Left hindlimb (tissue), 1 donor: ENCODE measurements at places on chromosomes 6 and 20.

DNA sequence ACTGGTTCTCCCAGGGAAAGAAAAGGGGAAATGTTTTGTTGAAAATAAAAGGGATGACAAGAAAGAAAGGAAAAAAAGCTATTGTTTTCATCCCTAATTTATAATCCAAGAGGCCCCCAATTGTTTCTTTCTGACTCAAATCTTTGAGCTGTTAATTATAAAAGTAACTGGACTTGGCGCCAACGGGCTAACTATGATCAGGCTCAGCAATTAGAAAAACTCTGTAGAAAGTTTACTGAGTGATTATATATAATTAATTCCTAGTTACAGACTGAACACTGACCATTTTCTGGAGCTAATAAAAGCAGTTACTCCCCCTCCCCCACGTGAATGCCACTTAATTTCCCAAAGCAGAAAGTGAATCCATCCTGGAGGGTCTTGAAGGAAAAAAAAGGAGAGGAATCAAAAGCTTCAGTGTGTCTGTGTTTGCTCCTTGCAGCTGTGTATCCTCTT, 3.2 kb downstream of the ZMYND8 start:
- no peak for DNase-seq

DNA sequence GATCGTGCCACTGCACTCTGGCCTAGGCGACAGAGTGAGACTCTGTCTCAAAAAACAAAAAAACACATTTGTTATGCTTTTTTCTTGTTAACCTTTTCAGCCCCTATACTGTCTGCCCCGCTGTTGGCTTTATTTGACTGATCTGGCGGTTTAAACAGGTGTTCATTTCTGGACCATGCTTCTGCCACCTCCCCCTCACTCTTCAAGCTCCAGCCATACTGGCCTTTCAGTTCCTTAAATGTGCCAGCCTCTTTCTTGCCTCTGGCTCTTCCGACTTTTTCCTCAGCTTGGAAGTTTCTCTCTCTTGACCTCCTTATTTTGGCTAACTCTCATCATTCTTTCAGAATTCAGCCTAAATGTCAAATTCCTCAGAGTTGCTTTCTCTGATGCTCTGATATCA, 35.2 kb upstream of the TXLNB start:
- no peak for DNase-seq

DNA sequence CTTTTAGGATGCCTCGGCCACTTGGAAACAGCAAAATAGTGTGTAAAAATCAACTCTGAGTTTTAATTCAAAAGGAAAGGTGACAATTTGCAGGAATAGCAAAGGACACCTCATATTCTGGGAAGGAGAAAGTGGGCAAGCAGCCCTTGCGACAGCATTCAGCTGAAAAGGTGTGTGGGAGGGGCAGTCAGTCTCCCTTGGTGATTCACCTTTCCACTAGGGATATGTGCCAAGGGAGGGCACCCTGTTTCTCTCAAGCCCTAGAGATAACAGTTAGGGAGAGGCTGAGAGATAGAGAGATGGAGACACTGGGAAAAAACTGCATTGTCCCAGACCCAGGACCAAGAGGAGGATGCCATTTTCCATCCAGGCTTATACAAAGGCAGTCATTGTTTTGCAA, 228.1 kb downstream of the EPM2A start:
- DNase-seq = no peak

DNA sequence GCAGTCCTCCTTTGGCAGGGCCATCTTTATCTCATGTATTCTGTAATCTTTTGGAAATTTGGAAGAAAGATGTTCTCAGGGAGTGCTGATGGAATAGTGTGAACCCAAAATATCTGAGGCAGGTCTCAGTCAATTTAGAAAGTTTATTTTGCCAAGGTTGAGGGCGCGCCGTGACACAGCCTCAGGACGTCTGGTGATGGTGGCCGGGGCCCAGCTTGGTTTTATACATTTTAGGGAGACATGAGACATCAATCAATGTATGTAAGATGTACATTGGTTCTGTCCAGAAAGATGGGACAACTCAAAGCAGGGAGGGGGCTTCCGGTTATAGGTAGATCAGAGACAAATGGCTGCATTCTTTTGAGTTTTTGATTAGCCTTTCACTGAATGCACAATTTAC, 89.8 kb downstream of the ERMARD start:
- DNase-seq = no peak

DNA sequence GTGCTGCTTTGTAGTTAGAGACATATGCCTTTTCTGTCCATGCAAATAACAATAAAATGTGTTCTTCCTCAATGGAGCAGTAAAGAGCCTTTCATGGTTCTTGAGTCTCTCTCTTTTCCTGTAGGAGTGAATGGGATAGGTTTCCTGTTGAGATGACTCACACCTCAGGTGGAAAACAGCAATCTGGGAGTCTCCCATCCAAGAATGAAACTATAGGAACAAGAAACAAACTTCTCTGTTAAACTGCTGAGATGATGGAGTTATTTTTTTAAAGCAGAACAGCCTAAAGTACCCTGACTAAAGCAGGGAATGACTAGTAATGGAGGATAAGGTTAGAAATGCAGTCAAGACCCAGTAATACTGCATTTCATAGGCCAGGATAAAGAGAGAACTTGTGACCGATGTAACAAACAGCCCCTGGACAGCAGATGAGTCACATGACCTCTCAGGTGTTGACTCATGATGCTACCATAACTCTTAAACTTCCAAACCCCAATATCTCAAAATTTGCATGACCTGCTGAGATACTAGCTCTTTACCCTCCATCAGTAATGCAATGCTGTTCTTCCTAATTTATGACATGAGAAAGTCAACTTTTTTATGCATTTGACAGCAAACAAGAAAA, 548.9 kb downstream of the CBLN4 start:
- DNase-seq = no peak

DNA sequence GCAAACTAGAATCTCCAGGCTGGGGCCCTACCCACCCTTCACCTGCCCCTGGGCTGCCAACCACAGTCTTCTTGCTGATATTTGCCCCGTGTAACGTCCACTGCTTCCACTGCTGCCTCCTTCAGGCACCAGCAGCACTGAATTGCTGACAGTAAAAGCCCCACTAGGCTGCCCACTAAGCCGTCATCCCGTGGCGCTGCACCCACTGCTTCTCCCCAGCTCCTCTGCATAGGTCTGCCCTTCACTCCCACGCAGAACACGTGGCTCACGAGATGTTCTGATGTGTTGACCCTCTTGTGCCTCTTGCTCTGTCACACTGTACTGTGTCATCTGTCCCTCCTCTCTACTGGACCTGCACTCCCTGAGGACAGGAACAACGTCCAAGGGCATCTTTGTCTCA, 86.3 kb upstream of the HIVEP1 start:
- no peak for DNase-seq

- no peak for DNase-seq
Measured at GRCh38 chr6:154749341-154749740, 16.1 kb downstream of the SCAF8 start.

GRCh38 chr6:31945507-31946369, at the start of gene CFB:
Gene CFB, plus strand, starts transcription at chr6:31946095. Its CDS starts 127 bp downstream, at chr6:31946222.
- DNase-seq = peak; percentile 60

GRCh38 chr6:149448821-149449453, 35.9 kb downstream of the ZC3H12D start:
- DNase-seq = no peak

GRCh38 chr6:131038597-131039344, 24.3 kb downstream of the EPB41L2 start:
- DNase-seq = no peak

- no peak for DNase-seq
Measured at GRCh38 chr6:166343150-166343487, 774 bp upstream of the SFT2D1 start.

DNA sequence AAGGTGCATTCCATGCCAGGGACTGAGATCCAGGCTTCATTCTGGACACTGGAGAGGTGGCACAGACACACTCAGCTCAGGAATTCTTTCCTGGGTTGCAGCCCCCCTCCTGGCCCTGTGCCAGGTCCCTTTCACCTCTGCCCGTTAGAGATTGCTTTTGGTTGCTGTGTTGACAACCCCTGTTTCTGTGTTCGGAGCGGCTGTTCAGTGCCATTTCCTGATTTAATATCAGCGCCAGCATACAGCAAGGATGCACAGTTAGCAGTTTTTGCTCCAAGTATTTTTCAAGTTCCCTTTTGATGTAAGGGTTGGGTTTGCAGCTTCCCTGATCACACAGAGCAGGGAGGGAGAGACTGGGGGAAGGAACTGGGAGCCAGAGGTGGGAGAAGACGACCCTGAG, 8.5 kb upstream of the MAFB start:
- no peak for DNase-seq

DNA sequence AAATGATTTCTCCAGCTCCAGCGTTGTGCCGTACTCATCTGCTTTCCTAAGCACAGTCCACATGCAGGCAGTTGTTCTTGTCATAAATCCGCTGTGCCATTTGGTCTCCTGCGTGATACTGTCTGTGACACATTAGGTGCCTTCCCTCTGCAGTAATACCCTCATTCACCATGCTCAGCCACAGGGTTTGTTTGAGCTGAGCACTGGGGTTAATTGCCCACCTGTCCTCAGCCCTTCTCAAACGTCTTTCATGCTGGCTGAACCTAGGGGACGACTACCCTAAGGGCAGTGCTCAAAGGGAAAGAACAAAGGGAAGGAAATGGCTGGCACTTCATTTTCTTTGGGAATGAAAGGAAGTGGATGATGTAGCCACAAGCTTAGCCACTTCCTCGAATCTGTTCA, 64.2 kb upstream of the MYLIP start:
- no peak for DNase-seq

DNA sequence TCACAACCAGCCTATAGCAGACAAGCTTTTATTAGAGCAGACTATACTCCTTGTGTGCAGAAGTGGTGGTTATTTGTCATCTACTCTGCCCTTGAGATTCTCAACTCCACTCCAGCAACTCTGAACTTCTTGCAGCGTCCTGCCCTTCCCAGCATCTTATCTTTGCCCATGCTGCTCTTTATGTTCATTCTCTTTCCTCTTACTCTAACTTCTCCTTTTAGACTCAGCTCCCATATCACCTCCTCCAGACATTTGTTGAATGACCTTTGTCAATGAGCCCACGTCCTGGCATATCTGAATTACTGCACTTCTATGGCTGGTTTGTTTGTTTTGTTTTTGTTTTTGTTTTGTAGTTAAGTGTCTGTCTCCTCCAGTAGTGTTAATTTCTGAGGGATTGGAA, 81.2 kb downstream of the KCNQ5 start:
- no peak for DNase-seq

DNA sequence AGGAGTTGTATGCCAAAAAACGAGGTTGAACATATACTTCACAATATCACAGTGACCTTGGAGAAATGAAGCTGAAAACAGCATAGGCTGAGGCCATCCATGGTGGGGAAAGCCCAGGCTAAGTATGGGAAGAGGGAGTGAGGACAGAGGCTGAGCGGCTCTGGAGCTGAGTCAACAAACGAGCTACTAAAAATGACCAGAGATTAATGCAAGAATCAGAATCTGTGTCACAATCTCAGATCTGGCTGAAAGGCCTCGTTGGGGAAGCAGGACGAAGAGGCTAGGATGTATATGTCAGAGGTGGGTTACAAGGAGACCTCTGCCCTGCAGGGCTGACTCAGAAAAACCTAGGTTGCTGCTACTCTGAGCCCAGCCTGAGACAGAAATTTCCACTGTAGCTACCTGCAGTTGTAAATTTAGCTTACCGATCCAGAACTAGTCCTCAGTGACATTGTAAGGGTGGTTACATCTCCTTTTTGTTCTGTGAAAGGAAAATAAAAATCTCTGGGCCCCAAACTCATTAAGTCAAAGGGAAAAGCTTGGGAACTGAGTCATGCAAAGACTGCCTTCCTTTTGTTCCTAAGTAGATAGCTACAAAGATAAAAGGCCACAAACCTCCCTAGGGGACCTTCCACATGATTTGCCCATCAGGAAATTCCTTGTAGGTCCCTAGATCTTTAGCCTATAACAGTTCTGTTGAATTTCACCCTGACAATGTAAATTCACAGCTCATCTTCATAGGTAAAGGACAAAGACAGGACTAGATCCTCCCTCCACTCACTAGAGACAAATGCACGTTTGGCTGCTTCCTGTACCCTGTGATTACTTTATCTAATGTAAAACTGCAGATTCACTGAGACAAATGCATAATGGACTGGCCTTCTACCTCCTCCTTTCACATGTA, 8.5 kb upstream of the TUBB2A start:
- no peak for DNase-seq

DNA sequence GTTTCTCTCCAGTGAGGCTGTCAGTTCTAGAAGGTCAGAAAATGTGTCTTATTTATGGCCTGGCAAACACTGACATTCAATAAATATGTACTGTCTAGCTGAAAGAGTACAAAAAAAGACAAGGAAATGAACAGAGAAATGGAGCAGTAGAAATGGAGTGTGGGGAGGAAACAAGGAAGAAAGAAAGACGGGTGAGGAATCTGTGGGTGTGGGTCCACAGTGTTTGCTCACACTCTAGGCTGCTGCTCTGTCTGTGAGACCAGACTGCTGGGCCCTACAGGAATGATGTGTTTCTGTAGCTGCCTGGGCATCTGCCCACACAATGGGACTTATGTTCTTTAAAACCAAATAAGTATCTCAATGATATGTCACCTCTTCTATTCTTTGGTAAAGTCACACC, 114.2 kb downstream of the MOXD1 start:
- no peak for DNase-seq

- DNase-seq = no peak
Measured at GRCh38 chr6:35980991-35981645, 43.3 kb downstream of the SLC26A8 start.

DNA sequence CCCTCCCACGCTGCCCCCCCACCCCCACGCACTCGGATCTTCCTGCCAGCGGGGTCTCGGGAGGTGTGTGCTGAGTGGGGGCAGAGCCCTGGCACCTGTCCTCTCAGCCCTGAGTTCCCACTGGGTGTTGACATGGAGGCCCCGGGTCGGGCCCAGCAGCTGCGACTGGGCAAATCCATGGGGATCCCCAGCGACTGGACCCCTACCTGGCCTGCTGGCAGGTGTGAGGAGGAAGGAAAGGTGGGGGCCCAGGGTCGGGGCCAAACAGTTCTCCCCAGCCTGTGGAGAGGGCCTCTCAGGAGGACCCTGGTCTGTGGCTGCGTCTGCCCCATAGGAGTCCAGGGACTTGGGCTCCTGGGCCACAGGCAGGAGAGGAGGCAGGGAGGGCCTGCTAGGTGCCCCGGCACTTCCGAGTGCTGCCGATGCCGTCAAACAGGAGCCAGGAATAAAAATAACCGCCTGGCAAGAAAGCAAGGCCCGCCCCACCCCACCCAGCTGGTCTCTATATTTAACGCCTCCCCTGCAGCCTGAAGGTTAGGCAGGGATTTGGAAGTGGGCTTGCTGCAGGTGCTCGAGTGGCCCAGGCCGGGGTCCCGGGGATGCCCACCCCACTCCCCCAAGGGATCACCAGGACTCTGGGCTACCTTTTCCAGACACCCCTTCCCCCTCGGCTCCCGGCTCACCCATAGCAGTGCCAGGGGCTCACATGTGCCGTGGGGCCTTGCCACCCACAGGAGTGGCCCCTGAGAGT, 1.4 kb upstream of the EEF1A2 start:
- DNase-seq = no peak

DNA sequence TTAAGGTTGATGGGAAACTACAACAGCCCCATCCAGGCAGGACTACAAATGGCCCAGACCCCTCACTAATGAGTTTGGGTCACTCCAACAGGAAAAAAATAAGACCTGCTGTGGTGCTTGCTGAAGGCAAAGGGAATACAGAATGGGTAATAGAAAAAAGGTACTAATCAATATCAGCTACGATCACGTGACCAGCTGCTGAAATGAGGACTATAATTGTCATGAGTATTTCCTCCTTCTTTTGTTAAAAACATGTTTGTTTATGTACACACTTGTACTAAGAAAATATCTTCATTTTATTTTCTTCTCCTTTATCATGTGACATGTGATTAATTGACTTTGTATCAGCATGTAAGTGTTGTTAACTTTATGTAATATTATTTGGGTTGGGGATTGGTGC, 199.9 kb downstream of the GJA1 start:
- no peak for DNase-seq

GRCh38 chr6:7152462-7152861, 44.7 kb downstream of the RREB1 start:
- no peak for DNase-seq
